Epithelial cell of esophagus (primary cell): ENCODE measurements at places on chromosomes 1 and 21.

GRCh38 chr21:44929799-44930542 lies 9.3 kb upstream of the ITGB2 start:
- no peak for DNase-seq

DNA sequence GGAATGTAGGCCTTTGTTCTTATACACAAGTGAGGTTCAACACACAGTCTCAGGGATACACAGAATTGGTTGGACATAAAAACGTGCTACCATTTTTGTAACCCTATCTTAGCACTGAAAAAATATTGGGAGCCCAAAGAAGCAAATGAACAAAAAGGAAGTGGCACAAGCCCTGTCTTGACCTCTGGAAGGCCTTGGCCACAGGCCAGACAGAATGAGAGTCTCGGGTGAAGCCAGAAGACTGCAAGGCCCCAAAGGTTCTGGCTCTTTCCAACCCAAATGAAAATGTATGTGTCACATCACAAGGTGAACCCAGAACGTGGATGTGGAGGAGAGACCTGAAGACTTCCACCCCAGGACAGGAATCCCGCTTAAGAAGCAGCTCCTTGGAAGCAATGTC lies 57.3 kb downstream of the PGBD5 start:
- no peak for DNase-seq

DNA sequence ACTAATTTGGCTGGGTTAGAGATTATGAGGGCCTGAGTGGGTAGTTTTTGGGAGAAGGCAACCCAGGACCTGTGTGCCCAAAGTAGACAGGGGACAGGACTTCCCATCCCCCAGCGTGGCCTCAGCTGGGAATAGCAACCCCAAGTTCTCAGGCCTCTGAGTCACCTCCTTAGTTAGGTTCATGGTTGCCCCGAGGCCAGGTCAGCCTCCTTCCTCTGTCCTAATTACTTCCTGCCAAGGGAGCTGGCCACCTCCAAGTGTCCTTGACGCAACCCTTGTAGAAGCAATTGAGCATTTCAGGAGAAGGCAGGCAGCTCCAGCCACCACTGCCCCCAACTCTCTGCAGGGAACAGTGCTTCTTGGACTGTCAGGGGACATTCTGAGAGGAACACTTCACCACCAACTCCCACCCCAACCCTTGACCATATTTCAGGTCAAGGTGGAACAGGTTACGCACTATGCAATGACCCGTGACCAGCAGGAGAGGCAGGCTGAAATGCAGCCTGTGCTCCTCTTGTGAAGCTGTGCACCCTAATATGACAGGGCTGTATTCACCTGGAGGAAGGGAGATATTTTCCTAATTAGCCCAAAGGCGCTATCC lies 5.1 kb upstream of the NT5C1A start:
- DNase-seq = no peak

- no peak for DNase-seq
These were observed 88.0 kb upstream of the CTTNBP2NL start for GRCh38 chr1:112307930-112308591.

- DNase-seq = no peak
These were observed 27.1 kb downstream of the DNTTIP2 start for GRCh38 chr1:93851878-93852277.
